Midbrain (tissue), 1 donor: ENCODE measurements at places on chromosomes 5 and 9.
A peak's percentile ranks its signal among the peaks of the same experiment; 100 is the strongest.

GRCh38 chr9:98838868-98839565 is 31.5 kb downstream of the GALNT12 start:
- no peak for DNase-seq

DNA sequence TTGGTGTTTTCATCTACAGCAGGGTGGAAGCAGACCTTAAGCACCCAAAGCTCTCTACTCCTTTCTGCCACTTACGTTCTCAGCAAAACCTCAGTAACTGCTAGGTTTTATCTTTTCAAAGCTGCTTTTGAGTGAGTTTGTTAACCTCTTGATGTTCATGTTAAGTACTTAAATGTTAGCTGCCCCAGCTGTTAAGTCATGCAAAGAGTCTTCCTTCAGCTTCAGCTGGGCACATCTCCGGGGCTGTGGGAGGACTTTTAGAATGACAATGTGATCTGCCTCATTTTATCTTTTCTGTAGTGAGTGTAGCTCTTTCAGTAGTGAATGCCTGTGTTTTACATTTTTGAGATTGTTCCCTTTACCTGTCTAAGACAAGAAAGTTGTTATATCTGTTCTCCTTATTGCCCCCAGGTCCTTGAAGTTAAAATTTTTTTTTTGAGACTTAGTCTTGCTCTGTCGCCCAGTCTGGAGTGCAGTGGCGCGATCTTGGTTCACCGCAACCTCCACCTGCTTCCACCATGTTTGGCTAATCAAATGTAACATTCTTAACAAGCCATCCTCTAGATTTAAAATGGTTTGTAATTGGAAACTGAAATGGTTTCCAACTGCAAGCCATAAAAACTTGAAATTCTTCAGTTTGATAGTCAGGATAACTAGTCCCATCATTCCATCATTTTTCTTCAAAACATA is 19.6 kb downstream of the KDM4C start:
- no peak for DNase-seq

GRCh38 chr9:127505396-127506116 is 54.2 kb downstream of the LRSAM1 start:
- no peak for DNase-seq

DNA sequence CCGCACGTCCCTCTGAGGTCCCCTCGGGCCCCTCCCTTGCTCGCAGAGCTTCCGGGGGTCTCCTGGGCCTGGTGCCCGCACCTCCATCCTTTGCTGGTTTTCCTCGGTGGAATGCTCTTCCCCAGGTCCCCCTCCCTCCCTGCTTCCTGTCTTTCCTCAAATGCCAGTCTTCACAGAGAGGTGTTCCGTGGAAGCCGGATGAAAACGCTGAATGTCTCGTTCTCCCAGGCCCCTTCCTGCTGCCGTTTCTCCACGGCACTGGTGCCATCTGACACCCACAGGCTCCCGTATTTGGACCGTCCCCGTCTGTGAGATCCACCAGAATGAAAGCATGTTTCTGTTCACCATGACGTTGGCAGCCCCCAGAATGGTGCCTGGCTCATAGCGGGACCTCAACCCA is 4.1 kb downstream of the OR2V1 start:
- DNase-seq = no peak

- no peak for DNase-seq
Observed at GRCh38 chr5:10933121-10933520, 172.1 kb upstream of the DAP start.

GRCh38 chr5:175734016-175734415 is 76.1 kb downstream of the HRH2 start:
- DNase-seq = no peak

GRCh38 chr5:10595672-10596309 is 31.9 kb downstream of the ANKRD33B start:
- no peak for DNase-seq

DNA sequence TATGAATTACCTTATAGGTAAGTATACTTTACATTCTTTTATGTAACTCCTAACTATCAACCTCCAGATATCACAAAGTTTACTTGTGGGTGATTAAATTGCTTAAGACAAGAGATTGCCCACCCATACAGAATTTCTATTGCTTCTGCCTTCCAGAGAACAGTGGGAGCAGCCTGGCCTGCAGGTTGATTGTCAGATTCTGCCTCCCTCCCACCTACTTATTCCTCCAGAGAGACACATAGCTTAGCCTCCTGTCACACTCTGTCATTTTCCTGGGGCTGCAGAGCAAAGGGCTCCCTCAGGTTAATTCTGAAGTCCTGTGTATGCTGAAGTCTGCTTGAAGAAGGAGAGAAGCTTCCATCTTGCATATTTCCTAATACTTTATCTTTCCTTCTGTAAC is 48.5 kb upstream of the DHFR start:
- no peak for DNase-seq

DNA sequence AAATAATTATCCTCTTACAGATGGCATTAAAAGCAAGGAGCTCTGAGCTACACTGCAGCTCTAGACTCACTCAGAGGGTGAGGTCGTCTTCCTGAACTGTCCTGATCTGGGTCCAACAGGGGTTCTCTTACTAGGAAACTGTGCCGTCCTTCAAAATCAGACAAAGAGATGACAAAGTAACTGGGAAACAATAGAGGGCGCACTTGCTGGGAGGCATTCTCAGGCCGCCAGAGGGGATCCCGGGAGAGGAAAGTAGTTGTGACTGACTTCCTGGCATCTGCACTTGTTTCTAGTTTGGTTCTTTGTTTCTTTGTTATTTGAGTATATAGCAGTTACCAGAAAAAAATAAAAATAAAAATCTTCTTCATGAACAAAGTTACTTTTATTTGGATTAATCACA is 142.9 kb upstream of the MSX2 start:
- peak; percentile 26 for DNase-seq

GRCh38 chr5:11322133-11322532 is 561.1 kb upstream of the DAP start:
- no peak for DNase-seq

DNA sequence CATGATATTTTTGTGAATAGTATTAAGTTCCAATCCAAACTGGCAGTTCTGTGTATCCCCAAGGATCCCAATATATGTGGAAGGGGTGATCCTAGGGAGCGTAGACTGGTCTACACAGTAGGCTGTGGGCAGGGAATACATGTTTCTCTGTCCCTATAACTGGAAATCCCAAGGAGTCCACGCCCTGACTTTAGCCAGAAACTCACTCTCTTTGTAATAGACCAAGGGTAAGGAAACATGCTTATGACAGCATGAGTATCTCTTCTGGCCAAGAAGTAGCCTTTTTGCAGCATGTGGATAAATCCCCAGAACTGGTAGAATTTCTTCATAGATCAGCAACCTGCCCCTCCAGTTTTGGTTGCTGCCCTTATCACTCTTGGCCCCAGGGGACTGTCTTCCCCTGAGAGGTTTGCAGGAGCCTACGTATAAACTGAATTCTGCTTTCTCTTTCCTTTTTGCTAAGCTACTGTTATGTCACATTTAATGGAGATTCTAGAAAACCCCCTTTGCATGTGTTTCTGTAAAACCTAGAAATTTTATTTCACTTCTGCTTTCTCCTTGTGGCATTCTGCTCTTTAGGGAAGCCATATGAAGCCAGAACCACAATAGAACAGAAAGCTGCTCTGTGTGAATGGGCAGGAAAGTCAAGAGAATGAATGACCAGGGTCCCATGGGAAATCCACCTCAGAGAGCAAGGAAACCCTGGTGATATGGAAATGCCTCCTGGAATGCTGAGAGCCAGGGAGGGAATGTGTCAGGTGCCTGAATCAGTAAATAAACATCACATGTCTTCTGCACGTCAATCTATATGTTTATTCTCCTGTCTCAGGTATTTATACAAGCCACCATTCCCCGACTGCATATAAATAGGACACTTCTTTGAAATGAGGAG is 3.5 kb downstream of the IFNA2 start:
- no peak for DNase-seq

- DNase-seq = no peak
Observed at GRCh38 chr5:139419226-139420192, 15.6 kb upstream of the SPATA24 start.

DNA sequence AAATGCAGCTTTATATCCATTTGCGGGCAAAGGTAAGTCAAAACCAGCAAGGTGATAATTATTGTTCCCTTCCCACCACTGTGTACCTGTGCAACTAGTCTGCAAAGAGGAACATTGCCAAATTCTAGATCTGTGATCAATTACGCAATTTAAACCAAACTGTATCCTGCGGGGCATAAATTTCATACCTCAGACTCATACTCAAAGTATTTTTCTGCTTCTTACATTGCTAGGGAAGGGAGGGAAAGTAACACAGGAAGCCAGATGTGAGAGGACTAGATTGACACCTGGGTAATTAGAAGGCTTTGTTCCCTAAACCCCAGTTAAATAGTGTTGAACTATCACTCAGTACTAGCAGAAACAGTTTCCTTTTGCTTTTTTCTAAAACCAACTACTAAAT is 240.2 kb upstream of the ZNF608 start:
- no peak for DNase-seq

- no peak for DNase-seq
Observed at GRCh38 chr9:4833781-4834560, 41.2 kb downstream of the RCL1 start.

DNA sequence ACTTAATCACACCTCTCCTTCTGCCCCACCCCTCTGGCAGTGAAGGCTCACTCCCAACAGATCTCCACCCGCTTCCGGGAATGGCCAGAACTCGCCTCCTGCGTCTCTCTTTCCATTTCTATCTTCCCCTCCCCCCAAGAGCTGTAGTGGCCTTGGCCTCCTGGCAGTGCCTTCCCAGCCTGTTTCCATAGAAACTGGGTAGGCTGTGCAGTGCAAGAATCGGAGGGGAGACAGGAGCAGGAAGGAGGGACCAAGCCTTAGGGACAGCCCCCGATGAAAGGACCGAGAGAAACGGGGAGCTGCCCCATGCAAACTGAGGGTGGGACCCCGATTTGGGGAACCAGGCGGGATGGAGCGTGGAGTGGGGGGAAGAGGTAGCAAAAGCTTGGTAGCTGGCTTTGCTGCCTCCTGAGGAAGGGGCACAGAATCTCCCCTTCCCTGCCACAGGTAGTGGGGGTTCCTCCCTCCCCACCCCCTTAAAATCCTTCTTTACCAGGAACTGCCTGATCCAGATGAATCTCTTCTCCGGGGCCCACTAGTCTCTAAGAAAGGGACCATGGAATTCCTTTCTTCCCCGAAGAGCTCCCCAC is 4.5 kb upstream of the PCDH1 start:
- DNase-seq = peak; percentile 42

DNA sequence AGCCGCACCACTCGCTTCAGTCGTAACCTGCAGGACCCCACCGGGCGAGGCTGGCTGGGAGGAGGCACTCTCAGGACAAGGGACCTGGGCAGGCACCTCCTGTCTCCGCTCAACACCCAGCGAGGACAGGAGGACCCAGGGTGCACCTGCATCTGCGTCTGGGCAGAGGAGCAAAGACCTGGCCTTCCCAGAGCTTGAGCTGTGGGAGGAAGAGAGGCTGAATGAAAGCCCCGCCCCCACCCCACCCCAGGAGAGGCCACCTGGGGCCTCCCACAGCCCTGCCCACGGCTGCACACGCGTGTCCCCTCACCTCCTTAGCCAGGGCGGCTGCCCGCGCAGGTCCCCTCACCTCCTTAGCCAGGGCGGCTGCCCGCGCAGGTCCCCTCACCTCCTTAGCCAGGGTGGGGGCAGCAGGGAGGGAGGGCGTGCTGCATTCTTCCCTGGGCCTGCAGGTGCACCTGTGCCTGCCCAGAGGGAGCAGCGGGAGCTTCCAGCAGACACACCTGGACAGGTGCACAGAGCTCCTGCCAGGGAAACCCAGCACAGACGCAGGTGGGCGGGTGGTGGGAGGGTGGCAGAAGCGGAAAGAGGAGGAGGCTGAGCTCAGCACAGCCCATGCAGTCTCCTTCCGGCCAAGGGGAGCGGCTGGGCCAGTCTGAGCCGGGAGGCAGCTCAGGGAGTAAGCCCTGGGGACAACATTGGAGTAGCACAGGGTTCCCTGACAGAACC is 18.5 kb upstream of the SLC12A7 start:
- DNase-seq = no peak

DNA sequence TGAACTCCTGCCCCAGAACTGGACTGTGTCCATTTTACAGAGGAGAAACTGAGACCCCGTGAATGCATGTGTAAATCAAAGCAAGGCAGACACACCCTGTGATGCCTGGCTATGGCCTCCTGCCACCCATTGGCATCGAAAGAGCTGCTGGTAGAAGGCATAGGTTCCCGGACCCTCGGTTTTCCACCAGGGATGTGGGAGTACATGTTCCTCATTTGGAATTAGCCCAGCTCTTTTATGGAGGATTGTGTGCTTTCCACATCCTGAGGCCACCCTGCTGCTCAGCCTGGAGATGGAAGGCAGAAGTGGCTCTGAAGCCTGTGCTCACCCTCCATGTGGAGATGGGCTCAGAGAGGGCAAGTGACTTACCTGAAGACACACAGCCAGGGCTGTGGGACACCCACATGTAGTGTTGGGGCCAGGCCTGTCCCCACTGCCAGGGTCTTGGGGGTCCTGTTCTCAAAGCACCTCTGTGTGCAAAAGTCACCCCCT is 2.8 kb downstream of the SUSD3 start:
- DNase-seq = no peak

GRCh38 chr9:98842510-98842909 is 35.0 kb downstream of the GALNT12 start:
- DNase-seq = no peak

- DNase-seq = no peak
Observed at GRCh38 chr9:113624721-113625120, 161.2 kb downstream of the RGS3 start.

GRCh38 chr5:142634216-142635011 is 51.5 kb downstream of the FGF1 start:
- DNase-seq = no peak

- no peak for DNase-seq
Observed at GRCh38 chr5:111135946-111136345, 43.8 kb downstream of the WDR36 start.

- no peak for DNase-seq
Observed at GRCh38 chr5:131944702-131945550, 537 bp downstream of the MEIKIN start.

- DNase-seq = no peak
Observed at GRCh38 chr9:134708672-134709038, 67.1 kb downstream of the COL5A1 start.

GRCh38 chr9:105191508-105192121 is 52.8 kb upstream of the SLC44A1 start:
- DNase-seq = peak; percentile 13

- DNase-seq = no peak
Observed at GRCh38 chr9:136700959-136701667, 11.3 kb upstream of the DIPK1B start.

DNA sequence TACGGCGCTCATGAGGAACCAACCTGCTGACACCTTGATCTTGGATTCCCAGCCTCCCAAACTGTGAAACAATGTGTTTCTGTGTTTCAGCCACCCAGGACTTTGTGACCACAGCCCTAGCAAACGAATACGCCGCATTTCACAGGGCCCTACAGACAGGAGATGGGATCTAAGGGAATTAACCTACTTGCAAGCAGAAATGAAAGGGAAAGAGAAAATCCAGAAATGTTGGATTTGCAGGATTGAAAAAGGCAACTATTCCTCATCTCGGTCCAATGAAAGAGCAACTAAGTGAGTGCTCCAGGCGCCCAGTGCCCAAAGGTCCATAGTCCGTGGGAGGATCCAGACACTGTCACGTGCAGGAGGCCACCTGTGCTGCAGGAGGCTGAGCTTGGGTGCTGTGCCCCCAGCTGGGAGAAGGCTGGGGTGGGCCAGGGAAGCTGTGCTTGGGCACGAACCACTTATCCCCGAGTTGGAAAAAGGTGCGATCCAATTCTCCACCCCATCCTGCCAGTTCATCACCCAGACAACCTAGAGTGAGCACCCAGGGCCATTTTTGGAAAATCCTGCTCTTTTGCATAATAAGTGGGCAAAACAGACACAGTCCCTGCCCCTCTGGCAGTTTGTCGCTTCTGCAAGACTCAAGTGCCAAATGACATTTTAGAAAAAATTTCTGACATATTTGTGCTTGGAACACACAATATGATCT is 177.9 kb downstream of the C9orf50 start:
- DNase-seq = no peak
